ENCODE measurements at places on chromosomes 2 and 18.

- peak; percentile 73 for DNase-seq
These were observed 441 bp upstream of the PEX13 start for GRCh38 chr2:61017003-61017555.

- no peak for DNase-seq
These were observed 3.6 kb downstream of the RPRM start for GRCh38 chr2:153474876-153475435.

DNA sequence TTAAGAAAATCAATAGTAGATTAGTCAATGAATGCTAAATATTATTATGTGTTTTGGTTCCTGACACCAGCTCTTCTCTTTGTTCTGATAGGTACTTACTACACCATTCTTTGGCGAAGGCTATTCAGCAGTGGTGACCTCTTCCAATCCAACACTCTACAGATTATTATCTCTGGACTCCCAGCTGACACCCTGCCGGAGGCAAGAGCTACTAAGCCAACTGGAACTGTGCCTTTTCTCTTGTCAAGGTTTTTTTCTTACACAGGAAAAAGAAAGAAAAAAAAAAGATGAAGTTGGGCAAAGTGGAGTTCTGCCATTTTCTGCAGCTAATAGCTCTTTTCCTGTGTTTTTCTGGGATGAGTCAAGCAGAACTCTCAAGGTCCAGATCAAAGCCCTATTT is 11.7 kb downstream of the CDH7 start:
- DNase-seq: no peak

DNA sequence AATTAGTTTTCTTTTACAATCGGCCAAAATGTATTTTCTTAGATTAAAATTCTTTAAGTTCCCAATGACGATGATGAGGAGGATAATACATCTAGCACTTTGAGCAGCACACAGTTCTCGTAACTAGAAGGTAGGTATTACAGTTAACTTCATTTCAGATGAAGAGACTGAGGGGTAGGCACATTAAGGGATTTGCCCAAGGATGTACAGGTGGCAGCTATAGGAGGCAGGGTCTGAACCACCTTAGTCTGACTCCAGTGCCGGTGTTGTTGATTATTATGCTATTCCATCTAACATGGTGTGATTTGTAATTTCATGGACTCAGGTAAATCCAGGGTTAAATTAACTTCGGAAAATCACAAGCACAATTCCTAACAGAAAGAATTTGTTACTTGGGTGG is 1.1 kb downstream of the CD28 start:
- no peak for DNase-seq

DNA sequence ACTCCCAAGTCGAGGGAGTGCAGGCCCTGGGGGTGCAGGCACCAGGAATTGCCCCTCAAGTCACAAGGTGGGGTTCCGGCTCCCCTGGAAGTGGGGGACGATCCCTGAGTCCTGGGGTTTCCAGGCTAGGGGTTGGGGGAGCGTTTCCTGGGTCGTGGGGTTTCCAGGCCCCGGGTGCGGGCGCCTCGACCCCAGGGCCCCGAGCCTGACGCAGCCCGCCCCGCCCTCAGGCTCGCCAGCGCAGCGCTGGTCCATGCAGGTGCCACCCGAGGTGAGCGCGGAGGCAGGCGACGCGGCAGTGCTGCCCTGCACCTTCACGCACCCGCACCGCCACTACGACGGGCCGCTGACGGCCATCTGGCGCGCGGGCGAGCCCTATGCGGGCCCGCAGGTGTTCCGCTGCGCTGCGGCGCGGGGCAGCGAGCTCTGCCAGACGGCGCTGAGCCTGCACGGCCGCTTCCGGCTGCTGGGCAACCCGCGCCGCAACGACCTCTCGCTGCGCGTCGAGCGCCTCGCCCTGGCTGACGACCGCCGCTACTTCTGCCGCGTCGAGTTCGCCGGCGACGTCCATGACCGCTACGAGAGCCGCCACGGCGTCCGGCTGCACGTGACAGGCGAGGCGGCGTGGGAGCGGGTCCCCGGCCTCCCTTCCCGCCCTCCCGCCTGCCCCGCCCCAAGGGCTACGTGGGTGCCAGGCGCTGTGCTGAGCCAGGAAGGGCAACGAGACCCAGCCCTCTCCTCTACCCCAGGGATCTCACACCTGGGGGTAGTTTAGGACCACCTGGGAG is 12.0 kb downstream of the SIGLEC15 start:
- no peak for DNase-seq

DNA sequence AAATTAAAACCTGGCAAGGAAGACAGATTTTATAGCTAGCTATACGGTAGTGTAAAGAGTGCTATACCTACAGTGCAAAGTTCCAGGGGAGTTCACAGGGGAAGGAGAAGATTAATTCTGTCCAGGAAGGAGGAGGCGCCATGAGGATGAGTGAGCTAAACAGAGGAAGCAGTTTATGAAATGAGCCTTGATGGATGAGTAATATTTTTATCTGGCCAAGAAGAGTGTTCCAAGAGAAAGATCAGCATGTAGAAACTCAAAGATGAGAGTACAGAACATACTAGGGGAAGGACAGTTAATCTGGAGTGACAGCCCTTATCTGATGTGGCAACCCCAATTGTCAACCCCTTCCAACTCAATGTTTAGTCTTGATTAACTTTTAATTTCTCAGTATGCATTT is 54.8 kb downstream of the CDH20 start:
- DNase-seq: peak; percentile 5

DNA sequence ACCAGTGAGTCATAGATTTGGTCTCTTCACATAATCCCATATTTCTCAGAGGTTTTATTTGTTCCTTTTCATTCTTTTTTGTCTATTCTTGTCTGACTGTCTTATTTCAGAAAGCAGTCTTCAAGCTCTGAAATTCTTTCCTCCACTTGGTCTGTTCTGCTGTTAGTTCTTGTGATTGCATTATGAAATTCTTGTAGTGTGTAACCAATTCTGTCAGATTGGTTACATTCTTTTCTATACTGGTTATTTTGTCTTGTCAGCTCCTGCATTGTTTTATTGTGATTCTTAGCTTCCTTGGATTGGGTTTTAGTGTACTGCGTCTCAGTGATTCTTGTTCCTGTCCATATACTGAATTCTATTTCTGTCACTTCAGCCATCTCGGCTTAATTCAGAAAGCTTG is 18.6 kb downstream of the EHBP1 start:
- no peak for DNase-seq

GRCh38 chr18:46856973-46857372 is 60.3 kb downstream of the PIAS2 start:
- DNase-seq: no peak

GRCh38 chr2:53515435-53516332 is 251.9 kb upstream of the CHAC2 start:
- no peak for DNase-seq

GRCh38 chr18:74179623-74180199 is 31.4 kb downstream of the TIMM21 start:
- no peak for DNase-seq

DNA sequence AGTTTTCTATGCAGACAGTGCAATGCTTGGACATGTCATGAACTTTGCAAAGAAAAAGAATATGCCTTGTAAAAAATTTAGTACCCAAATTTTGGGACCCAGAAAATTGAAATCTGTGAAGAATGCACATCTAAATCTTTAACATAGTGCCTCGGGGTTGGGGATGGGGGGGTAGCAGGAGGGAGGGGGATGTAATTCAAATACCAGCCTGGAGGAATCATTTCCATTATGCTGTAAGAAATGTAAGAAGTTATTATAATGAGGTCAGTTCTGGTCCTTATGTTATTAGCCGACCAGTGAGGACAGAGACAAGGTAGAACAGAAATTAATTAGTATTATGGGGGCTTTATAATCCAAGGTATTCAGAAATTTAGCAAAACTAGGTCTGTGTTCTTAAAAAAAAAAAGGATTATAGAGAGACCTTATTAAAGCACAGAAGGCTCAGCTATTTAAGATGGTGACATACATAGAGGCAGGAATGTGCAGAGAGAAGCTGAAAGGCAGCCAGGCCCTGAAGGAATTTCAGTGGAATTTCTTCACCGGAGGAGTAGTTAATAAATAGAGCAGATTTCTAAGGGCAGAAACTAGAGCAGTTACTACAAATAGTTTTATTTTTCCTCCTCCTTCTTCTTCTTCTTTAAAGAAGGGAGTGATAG is 89.0 kb upstream of the RBMS1 start:
- peak; percentile 47 for DNase-seq

DNA sequence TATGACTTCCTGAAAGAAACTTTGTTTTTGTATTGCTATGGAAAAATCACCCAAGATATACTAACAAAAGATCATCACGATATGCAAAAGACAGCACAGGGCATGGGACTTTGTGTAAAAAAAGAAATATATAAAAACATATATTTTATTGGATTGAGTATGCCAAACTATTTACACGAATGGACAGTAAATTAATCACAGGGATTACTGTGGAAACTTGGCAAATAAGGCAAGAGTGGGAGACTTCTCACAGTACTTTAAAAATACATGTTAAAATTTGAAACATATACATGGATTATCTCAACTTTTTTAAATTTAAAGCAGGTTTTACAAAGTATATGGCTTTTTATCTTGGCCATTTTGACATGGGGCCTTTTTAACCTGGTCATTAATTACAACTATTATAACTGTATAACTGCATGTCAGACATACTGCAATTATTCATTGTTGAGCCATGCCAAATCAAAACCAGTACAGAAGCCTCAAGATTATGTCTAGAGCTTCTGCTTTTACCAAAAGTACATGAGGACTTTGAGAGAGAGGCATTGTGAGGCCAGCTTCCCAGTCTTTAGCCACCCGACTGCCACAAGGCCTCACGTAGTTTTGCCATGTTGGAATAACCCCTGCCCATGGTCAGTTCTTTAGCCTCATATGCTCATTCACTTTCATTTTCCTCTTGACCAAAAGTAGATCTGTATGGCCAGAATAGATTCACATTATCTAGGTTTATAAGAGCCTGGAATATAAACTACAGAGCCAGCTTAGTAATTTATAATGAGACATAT is 419.8 kb downstream of the SETBP1 start:
- no peak for DNase-seq

DNA sequence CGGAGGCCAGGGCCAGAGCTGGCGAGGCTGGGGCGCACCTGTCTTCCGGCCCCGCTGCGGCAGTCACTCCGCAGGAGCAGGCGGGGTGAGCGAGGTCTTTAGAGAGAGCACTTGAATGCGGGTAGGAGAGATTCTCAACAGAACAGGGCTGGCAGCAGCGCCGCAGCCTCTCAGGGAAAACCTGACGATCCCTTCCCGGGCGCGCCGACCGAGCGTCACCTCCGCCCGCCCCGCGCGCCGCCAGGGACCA is 526 bp downstream of the PRKRA start:
- DNase-seq: no peak

DNA sequence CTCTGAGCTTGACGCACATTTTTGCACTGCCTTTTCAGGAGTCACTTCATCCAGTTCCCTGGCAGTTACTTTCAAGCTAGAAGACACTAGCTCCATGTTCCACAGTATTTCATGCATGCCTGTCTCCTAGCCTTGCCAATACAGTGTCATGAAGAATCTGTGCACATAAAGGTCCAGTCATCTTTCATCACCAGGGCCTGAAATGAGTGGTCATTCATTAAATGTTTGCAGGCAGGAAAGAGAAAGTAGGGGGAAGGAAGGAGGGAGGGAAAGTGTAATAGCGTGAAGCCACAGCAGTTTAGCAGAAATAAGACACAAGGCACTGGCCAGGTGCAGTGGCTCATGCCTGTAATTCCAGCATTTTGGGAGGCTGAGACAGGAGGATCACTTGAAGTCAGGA is 92.4 kb upstream of the COPS8 start:
- no peak for DNase-seq

DNA sequence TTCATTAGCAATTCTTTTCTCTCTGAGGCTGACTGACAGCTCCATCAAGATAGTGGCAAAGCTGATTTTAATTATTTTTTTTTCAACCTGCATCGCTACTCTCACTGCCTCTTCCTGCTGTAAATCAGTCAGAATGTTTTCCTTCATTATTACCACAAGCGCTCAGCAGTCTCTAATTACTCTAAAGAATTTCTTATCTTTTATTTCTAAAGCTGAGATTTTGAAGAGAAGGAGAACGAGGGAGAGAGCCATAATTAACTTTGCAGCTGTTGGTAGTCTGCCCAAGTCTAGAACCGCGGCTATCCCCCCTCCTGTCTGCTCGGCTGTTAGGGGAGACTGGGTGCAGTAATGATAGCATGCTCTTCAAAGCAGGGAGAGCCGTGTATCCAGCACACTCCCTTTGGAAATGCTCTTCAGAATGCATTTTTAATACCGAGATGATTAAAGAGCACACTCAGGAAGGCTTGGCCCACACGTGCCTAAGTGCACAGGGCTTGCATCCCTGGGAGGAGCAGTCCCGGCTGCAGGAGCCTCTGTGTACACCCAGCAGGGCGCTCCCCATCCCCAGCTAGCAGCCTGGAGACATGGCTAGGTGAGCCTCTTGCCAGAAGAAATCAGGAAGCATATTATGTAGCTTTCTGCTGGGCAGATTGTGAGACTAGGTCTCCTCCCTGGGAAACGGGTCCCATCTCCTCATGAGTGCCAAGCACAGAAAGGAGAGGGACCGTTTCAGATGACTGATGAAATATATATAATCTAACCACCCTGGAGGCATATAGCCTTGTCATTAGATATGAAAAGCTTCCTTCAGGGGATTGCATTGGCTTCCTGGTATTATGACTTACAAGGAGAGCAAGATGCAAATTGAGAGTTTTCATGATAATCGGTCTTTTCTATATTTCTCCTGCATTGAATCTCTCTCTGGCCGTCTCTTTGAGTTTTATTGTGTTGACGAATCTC is 555.2 kb downstream of the CMPK2 start:
- no peak for DNase-seq

GRCh38 chr2:237739101-237739500 is 59.5 kb upstream of the RBM44 start:
- DNase-seq: no peak

DNA sequence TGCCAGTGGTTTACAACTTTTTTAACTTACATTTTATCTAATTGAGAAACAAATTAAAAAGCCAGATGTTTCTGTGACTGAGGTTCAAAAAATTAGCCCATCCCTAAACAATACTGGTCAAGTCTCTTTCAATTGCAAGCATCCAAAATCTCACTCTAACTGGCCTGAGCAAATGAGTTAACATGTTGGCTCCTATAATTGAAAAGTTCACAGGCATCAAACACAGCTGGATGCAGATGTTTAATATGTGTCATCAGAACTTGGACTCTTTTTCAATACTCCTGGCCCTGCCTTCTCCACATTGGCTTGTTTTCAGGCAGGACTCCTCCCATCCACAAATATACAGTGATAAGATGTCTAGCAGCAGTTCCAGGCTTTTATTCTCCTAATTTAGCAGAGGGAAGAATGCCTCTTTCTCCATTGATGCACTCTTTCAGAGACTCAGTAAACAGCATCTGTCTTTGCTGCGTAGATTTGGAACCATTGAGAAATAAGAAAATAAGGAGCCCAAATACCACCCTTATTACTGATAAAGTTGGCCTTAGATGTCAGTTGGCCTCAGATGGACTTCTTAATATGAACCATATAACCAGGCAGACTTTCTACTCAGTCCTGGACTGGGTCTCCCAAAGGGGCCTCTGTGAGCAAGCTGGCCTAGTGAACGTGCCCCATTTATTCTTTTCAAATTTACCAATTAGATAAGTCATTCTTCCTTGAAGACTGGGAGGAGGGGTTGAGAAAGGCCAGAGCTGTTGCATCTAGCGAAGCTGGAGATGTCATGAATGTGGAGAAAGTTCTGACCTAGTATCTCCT is 30.4 kb upstream of the FN1 start:
- peak; percentile 66 for DNase-seq

Data from MG63 (cell line).